ENCODE measurements at places on chromosomes 11 and 22.

- DNase-seq = no peak
Observed at GRCh38 chr11:130510407-130511006, 62.1 kb downstream of the ADAMTS15 start.

- no peak for DNase-seq
Observed at GRCh38 chr11:96642583-96642982, 252.8 kb downstream of the JRKL start.

GRCh38 chr22:17077255-17077654, 7.5 kb upstream of the IL17RA start:
- DNase-seq = no peak

DNA sequence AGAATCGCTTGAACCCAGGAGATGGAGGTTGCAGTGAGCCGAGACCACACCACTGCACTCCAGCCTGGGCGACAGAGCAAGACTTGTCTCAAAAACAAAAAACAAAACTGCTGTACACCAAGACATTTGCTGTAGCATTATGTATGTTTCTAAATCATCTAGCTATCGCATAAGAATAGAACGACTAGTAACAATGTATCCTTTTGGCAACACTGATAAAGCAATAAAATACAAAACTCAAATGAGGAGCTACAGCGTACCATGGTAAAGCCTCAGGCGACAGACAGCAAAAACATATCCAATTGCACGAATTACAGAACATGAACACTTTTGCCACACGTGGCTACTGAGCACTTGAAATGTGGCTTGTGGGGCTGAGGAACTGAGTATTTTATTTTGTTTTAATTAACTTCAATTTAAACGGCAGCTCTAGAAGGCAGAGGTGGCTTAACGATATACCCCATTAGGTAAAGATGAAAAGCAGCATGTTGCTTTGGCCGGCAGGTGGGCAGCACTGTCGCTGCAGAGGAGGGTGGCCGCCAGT, 2.3 kb downstream of the TUBGCP6 start:
- DNase-seq = no peak

- no peak for DNase-seq
Observed at GRCh38 chr11:45580399-45580798, 85.0 kb downstream of the CHST1 start.

GRCh38 chr11:68759991-68760390, 8.7 kb upstream of the TESMIN start:
- DNase-seq = no peak

GRCh38 chr11:2212411-2213251, 41.0 kb upstream of the TH start:
- DNase-seq = no peak

- DNase-seq = no peak
Observed at GRCh38 chr11:71282581-71283351, 30.4 kb upstream of the SHANK2 start.

- no peak for DNase-seq
Observed at GRCh38 chr22:36411589-36412258, 24.0 kb upstream of the MYH9 start.

- no peak for DNase-seq
Observed at GRCh38 chr11:102469196-102469821, 16.7 kb upstream of the TMEM123 start.

DNA sequence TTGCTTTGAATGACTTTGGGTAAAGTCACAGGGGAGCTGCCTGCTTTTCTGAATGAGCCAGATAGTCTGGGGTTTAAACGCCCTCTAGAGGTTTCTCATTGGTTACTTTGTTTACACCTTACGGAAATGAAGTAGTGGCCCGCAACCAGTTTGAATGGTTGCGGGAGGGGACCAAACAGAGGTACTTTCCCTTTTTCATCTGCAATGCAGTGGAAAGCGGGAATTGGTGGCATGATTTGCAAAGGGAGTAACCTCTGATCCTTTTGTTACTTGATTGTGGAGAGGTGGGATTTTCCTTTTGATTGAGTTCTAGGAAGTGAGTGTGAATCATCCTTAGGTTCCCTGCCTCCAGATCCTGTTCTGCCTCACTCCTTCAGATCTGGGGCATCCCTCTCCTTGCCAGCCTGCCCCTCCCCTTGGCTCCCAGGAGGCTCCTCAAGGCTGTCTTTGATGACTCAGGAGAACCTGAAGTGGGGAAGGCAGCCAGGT, 15.9 kb upstream of the GLYATL1 start:
- DNase-seq = no peak

DNA sequence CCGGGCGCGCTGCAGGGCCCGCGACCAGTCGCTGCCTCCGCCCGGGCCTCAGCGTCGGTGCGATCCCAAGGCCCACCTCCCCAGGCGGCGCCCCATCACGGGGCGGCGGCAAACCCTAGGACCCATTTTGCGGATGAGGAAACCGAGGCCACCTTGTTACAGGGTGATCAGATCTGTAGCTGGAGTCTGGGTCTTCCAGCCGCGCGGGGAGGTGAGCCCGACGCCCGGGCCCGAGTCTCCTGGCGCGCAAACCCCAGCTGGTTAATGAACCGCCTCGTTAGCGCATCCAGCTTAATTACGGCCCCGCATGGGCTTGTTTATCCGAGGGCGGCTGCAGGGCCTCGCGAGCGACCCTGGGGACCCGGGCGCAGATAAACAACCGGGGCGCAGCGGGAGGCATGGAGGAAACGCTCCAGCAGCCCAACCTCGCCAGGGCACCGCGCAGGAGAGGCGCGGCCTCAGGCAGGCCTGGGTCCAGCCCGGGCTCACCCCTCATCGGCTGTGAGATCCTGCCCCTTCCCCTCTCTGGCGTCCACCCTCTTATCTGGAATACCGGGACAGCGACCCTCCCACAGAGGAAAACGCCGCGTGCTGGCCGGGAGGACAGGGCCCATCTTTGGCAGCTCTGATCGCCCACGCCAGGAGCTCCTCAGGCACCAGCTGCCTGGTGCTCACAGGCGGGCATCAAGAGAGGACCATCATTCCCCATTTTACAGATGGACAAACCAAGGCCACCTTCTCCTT, 14.7 kb downstream of the OTUB1 start:
- no peak for DNase-seq

DNA sequence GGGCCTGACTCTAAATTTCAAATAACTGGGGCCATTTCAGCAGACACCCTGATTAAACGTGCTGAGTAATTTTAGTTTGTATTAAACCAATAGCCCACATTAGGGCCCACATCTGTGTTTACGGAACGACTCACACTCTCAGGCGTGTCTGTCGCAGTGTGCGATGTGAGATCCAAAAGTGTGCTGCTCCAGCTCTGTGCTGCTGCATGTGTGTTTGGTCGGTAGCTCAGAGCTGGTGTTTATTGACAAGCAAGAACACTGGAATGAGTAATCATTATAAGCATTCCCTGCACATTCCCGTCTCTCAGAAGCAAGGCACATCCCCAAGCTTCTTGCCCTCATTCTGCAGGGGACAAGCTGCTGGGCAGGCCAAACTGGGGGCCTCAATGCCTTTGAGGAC, 7.8 kb downstream of the OPCML start:
- DNase-seq = no peak

- no peak for DNase-seq
Observed at GRCh38 chr11:68750195-68751003, 921 bp downstream of the TESMIN start.

GRCh38 chr11:31127290-31127689, 242.2 kb downstream of the DCDC1 start:
- DNase-seq = no peak

- DNase-seq = no peak
Observed at GRCh38 chr11:82494988-82495432, 238.7 kb downstream of the FAM181B start.

DNA sequence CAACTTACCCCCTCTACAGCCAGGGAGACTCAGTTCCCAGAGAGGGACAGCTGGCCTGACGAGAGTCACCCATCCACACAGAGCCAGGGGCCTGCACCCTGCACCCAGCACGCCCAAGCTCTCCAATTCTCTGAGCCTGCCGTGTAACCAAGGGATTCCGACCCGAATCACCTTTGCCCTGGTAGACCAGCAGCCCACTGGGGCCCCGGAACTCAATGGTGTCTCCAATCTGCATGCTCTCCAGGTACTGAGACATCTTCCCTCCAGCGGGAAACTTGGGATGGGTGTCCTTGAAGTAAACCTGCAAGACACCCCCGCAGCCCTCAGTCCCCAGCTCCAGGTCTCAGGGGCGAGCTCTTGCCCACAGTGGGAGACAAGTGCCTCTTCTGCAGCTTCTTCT, 12.4 kb downstream of the ATP5MGL start:
- DNase-seq = no peak

DNA sequence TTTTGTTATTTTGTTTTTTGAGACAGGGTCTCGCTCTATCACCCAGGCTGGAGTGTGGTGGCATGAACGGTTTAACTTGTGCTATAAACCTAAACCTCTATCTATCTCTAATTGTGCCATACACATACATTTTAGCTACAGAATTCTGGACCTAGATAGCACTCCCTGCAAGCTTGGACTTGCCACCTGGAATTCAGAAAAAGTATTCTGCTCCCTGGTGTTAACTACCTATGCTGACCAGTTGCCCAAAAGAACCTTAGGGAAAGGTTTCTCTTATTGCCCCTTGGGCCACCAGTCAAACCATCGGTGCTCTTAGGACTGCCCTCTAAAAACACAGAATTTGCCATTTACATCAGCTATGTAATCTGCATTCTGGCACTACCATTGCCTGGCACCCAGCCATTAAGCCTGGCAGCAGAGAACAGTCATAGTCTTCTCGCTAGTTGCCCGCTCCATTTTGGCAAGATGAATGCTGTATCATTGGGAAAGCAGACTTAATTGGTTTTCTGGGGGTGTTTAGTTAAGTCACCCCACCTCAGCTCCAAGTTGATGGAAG, 55.3 kb downstream of the ETS1 start:
- DNase-seq = no peak

GRCh38 chr22:49004484-49005399, 822.9 kb downstream of the BRD1 start:
- no peak for DNase-seq

DNA sequence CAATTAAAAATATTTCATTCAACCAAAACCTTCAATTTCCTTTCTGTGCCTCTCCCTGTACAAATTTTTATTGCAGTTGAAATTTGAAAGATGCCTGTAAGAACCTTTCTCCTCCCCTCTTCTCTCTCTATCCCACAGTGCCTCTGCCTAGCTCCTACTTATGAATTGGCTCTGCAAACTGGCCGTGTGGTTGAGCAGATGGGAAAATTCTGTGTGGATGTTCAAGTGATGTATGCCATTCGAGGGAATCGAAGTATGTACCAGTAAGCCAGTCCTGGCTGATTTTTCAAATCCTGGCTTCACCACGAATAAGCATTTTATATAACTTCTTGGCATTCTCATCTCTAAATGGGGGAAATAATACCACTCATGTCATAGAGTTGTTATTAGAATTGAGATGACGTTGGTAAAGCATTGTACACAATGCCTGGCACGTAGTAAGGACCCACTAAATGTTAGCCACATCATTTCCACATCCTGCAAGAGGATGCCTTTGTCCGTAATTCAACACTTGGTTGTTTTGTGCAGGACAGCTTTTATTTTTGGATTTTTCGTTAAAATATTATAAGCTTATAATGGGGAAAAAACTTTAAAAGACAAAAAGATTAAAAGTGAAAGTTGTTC, 6.0 kb downstream of the DDX25 start:
- no peak for DNase-seq

DNA sequence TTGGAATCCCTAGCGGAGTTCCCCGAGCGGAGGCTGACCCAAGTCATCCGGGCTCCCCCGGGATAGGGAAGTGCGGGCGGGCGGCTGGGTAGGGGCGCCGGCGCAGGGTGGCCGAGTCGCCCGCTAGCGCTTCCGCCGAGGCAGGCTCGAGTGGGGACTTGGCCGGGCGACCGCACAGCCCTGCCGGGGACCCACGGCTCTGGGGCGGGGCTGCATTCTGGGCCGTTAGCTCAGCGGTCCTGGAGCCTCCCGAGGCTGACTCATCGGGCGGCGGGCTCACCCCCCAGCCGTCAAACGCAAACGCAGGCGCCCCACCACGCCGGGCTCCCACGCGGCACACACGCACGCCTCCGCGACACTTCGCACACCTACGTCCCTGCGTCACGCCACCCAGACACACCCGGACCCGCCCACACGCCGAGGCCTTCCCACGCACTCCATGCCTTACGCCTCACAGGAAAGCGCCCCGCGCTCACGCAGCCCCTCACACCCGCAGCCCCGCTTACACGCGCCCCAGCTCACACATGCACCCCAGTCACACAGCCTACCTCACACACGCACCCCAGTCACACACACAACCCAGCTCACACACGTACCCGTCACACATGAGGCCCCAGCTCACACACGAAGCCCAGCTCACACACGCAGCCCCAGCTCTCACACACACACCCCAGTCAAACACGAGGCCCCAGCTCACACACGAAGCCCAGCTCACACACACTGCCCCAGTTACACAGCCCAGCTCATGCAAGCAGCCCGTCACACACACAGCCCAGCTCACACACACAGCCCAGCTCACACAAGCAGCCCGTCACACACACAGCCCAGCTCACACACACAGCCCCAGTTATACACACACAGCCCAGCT, 1.2 kb downstream of the PHLDB1 start:
- no peak for DNase-seq

- no peak for DNase-seq
Observed at GRCh38 chr22:38417252-38418060, 37.5 kb downstream of the KCNJ4 start.
